ENCODE measurements at places on chromosomes 1 and 21.

GRCh38 chr1:25715888-25716287, 84.1 kb upstream of the SELENON start:
- DNase-seq = no peak

DNA sequence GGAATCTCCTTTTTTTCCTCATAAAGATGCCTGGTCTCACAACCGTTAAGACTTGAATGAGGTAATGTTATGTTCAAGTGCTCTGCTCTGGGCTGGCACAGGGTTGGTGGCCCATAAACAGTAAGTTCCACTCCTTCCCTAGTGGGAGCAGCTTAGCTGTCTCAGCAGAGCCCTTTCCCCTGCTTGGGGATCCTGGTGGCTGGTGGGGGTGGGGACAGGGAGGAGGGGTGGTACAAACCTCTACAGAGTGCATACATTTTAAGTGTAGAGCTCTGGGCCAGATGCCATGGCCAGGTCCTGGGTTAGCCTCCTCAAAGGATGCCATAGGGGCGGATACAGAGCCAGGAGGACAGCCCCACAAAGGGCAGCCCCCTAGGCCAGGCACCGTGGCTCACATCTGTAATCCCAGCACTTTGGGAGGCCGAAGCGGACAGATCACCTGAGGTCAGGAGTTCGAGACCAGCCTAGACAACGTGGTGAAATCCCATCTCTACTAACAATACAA, 20.7 kb upstream of the PADI1 start:
- DNase-seq = no peak

DNA sequence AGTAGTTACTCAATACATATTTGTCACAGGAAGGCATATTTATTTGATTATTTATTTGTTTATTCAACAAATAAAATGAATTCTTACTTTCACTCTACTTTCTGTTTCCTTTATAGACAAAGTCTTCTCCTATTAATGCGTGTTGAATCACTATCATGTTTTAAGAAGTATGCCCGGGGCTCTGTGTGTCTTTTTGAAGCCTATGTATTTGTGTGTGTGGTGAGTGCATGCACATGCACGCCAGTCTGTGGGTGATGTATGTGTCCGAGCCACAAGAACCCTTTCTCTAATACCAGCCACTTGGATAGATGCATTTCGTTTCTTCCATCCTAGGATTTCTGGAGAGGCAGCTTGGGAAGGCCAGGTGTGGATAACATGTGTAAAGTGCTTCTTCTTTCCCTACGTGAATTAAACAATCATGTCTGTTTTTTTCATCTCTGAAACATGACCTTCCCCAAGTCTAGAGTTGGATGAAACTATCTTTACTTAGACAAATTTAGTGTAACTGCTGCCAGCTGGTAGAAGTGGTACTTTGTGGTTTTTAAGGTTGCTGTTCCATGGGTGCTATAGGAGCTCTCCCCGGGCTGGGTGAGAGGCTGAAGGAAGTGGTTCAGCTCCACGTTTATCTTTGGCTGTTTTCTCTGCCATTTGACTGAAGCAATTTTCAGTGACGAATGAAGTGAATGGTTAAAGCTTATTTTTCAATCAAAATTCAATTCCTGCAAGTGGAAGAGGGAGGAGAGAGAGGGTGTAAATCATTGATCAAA, 46.8 kb upstream of the PPM1J start:
- DNase-seq = no peak

GRCh38 chr1:61644303-61644702, 80.6 kb downstream of the TM2D1 start:
- no peak for DNase-seq

GRCh38 chr1:19577561-19577960, 66.5 kb upstream of the NBL1 start:
- DNase-seq = no peak

Measured in urothelium cell line (cell line).